SW 1271 (cell line): ENCODE measurements at places on chromosomes 5 and 9.

DNA sequence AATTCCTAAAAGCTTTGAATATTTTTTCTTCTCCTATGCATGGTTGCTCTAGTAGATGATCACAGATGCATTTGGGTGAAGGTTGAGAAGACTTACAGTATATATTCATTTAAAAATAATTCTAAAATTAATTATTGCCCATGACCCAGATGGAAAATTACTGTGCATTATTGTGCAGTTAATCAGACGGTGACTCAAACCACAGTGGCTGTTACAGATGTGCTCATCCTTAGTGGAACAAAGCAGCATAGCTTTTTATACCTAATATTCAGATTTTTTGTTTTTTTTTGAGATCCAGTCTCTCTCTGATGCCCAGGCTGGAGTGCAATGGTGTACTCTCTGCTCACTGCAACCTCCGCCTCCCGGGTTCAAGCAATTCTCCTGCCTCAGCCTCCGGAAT is 10.7 kb downstream of the OR2V1 start:
- no peak for DNase-seq

GRCh38 chr5:89864941-89865340 is 544.6 kb downstream of the CETN3 start:
- no peak for DNase-seq

DNA sequence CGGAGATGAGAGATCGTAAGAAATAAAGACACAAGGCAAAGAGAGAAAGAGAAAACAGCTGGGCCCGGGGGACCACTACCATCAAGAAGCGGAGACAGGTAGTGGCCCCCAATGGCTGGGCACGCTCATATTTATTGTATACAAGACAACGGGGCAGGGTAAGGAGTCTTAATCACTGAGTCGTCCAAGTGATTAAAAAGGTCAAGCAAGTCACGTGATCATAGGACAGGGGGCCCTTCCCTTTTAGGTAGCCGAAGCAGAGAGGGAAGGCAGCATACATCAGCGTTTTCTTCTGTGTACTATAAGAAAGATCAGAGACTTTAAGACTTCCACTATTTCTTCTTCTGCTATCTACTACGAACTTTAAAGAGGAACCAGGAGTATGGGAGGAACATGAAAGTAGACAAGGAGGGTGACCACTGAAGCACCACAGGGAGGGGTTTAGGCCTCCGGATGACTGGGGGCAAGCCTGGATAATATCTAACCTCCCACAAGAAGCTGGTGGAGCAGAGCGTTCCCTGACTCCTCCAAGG is 24.6 kb upstream of the QSOX2 start:
- no peak for DNase-seq

- DNase-seq: no peak
These were observed 2.3 kb downstream of the PAEP start for GRCh38 chr9:135563858-135564257.

GRCh38 chr9:35510754-35511428 is 21.0 kb downstream of the RUSC2 start:
- DNase-seq: peak; percentile 85
